Endodermal cell (in vitro differentiated cells): ENCODE measurements at places on chromosomes 12 and 14. TPM values are rescaled to one million over a fixed set of nuclear protein-coding genes. Genes with fewer than 3 reads are reported as not detected.

IL22 gene
- total RNA-seq, result not detected in 3 replicates

ZNF140 gene
- total RNA-seq, result 12.0 to 19.1 TPM (median 19.0 TPM) in 3 replicates

IFT43 gene
- 44.3 and 46.3 TPM in 2 replicates for total RNA-seq

FOXA1 gene
- total RNA-seq, result 33.2 to 51.4 TPM (median 51.1 TPM) in 3 replicates

CD163L1 gene
- total RNA-seq, result 0.75 and 0.99 TPM in 2 replicates

KRT78 gene
- not detected in 2 replicates for total RNA-seq

SDR9C7 gene
- total RNA-seq, result 0.19 to 0.42 TPM in 2 of 3 replicates, not detected in the other

CCDC38 gene
- 0.19 to 0.35 TPM in 2 of 3 replicates, not detected in the other for total RNA-seq

IL26 gene
- not detected in 2 replicates for total RNA-seq

CISTR gene
- not detected in 3 replicates for total RNA-seq

HELB gene
- 11.0 and 11.2 TPM in 2 replicates for total RNA-seq

CAND1 gene
- 198 to 278 TPM (median 259 TPM) in 3 replicates for total RNA-seq

NANOG gene
- total RNA-seq, result 6.1 to 98.2 TPM (median 7.8 TPM) in 3 replicates

VWF gene
- 404 and 476 TPM in 2 replicates for total RNA-seq

TAS2R10 gene
- total RNA-seq, result 0.52 and 1.6 TPM in 2 replicates

LRRC9 gene
- 2.4 to 4.6 TPM (median 3.5 TPM) in 3 replicates for total RNA-seq

RAD51AP1 gene
- 76.0 and 77.8 TPM in 2 replicates for total RNA-seq

GLT1D1 gene
- 23.8 to 24.7 TPM (median 24.6 TPM) in 3 replicates for total RNA-seq

LMBR1L gene
- total RNA-seq, result 81.6 and 98.6 TPM in 2 replicates

SLC38A4 gene
- 0.14 TPM in 1 of 2 replicates, not detected in the other for total RNA-seq

REC8 gene
- 91.0 and 98.3 TPM in 2 replicates for total RNA-seq

CBLN3 gene
- total RNA-seq, result 2.4 to 6.3 TPM (median 2.4 TPM) in 3 replicates

CCDC91 gene
- total RNA-seq, result 41.5 and 45.7 TPM in 2 replicates

CCND2 gene
- total RNA-seq, result 277 and 362 TPM in 2 replicates

PLEKHH1 gene
- total RNA-seq, result 59.9 to 94.1 TPM (median 63.6 TPM) in 3 replicates

LMNTD1 gene
- total RNA-seq, result 31.6 to 37.7 TPM (median 36.9 TPM) in 3 replicates

LRTM2 gene
- 0.21 to 0.40 TPM (median 0.29 TPM) in 3 replicates for total RNA-seq

WSCD2 gene
- 0.44 to 0.80 TPM (median 0.66 TPM) in 3 replicates for total RNA-seq

AQP6 gene
- total RNA-seq, result 0.19 to 0.20 TPM in 2 of 3 replicates, not detected in the other

THAP2 gene
- total RNA-seq, result 8.9 to 12.5 TPM (median 9.3 TPM) in 3 replicates

ARHGEF25 gene
- total RNA-seq, result 15.5 to 20.1 TPM (median 18.4 TPM) in 3 replicates

GALNT8 gene
- 9.6 and 11.2 TPM in 2 replicates for total RNA-seq

PPM1H gene
- total RNA-seq, result 44.0 to 75.2 TPM (median 74.4 TPM) in 3 replicates

SRRM4 gene
- total RNA-seq, result 0.42 to 0.76 TPM (median 0.71 TPM) in 3 replicates

PRH1 gene
- total RNA-seq, result 31.0 and 42.6 TPM in 2 replicates
